ENCODE measurements at places on chromosomes 5 and 9.
A peak's percentile ranks its signal among the peaks of the same experiment; 100 is the strongest.

DNA sequence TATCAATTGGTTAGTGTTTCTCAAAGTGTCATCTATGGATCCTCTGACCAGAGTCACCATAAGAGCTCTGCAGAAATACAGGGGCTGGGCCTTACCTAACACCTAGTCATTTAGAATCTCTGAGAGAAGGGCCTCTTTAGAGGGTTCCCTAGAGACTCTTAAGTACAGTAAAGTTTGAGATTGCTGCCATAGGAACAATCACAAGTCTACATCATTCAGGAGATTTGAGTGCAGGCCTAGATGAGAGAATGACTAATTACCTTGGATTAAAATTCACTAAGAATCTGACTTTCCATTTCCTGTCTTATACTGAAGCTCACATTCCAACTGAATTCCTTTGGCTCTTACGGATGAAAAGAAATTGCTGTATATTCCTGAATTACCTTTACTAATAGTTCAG, 182.1 kb upstream of the PTGER4 start:
- peak; percentile 65 for DNase-seq

DNA sequence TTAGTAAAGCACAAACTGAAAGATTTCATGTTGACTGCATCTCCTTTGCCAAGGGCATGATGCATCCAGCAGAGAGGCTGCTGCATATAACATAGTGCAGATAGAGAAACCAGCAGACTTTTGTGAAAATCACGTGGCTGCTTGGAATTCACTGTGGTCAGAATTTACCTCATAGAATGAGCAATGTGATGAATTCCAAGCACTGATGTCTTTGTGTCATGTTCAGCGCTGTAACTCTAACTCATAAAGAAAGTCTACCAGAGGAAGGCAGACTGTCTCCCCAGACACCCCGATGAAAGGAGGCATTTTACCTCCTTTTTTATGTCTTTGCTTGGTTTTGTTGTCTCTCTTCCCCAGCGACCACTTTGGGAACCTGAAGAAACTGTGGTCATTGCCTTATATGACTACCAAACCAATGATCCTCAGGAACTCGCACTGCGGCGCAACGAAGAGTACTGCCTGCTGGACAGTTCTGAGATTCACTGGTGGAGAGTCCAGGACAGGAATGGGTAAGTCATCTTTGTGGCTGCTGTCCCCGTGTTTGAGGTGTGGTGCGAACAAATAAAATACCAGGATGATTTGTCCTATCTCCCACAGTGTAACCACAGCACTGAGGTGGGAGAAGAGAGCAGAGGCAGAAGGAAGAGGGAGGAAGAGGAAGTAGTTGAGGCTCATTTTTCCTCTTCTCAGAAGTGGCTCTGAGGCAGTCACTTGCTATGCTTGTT, 42.0 kb downstream of the ITK start:
- DNase-seq: peak; percentile 35

- no peak for DNase-seq
These were observed 49.4 kb downstream of the ATP10B start for GRCh38 chr5:160802592-160802991.

DNA sequence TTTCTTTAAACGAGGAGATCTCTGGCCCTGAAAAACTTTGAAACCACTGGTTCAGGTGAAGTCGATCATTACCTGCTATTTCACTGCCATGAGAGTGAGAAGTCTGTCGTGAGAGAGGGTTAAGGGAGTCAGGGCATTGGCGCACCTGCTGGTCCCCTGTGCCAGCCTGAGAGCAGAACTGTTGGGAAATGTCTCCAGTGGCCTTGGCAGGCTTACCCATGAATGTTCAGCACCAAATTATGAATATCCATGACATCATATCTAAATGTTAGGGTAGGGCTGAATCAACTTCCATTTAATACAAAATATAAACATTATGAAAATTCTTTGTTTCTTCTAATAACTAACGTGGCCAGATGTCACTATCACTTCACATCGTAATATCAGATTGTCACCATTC, 379.3 kb downstream of the KDM4C start:
- DNase-seq: no peak

DNA sequence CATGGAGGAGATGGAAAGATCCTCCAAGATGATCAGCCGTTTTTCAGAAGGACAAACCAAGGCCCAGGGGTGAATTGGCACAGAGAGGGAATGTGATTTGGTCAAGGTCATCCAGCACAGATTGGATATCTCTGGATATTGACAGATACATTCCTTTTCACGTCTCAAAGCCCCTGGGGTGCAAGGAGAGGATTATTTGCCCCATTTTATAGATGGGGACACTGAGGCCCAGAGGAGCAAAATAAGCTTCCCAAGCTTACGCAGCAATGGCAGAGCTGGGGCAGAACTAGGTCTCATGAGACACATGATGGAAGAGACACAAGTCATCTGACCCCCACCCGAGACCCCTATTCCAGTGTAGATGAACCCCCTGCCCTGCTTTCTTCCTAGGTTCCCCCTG, 895 bp upstream of the PDGFRB start:
- no peak for DNase-seq

GRCh38 chr5:55347786-55348185, 40.0 kb downstream of the MTREX start:
- DNase-seq: peak; percentile 12

DNA sequence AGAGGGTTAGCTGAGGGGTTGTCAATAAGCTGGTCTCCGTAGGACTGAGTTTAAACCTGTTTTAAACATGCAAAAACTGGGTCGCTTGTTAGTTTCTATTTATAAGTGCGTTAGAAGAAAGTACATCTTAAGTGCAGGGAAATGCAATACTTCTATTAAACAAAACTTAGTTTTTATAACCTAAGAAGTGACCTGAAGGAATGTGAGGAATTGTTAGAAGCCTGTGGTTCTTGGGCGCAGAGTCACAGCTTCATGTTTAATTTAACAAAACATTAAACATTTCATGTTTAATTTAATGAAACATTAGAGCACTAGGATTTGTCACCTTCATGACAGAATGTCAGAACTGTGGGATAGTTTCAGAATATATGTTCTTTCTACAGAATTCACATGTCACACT, 469.2 kb upstream of the WWC1 start:
- DNase-seq: no peak

- no peak for DNase-seq
These were observed 261.6 kb downstream of the SEMA5A start for GRCh38 chr5:9284272-9284671.

GRCh38 chr5:32057187-32058096, 116.7 kb downstream of the GOLPH3 start:
- no peak for DNase-seq

- no peak for DNase-seq
These were observed 1249.0 kb upstream of the CDH18 start for GRCh38 chr5:21236971-21237427.

DNA sequence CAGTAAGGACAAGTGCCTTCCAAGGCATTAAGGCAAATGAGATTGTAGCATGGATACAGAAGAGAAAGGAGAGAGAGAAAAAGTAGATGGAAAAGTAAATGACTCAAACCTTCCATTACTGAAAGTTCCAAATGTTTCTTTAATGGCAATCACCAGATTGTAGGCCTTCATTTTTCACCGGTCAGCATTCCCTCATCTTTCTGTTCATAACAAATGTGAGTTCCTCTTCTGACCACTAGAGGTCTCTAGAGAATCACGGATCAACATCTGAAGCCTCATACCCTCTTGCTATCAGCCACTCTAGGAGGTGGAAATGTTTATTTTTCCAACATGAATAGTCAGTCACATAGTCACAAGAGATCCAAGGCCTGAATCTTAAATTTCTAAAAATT, 73.6 kb upstream of the RPS23 start:
- DNase-seq: peak; percentile 89

DNA sequence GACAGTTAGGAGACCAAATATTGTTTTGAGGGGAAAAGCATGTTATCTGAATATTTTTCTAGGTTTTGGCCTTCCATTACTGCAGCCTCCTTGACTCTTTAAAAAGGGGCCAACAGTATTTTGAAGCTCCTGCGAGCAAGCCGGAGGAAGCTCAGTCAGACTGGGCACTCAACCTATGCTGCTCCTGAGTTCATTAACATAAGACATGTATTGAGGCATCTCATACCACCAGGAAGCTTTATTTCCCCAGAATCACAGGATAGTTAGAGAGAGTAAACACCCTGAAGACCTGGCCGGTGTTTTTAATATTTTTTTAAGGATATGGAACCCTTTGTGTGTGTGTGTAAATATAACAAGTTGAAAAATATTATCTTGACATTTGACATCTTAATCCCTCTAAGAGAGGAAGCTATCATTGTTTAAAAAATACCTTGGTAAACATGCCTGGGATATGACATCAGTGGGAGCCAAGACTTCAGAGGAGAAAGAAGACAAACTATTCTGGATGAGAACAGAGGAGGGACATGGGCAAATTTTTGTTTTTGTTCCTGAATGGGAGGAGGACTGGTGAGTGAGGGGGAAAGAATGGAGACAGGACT, 139.3 kb upstream of the SLIT3 start:
- no peak for DNase-seq

GRCh38 chr9:101465326-101465915, 29.8 kb upstream of the ALDOB start:
- DNase-seq: peak; percentile 70

GRCh38 chr9:75128535-75128934, 40.2 kb downstream of the OSTF1 start:
- DNase-seq: no peak

GRCh38 chr5:1908931-1909330, 26.2 kb upstream of the IRX4 start:
- no peak for DNase-seq

All from IMR-90 (cell line).